Panc1 (cell line): ENCODE measurements at places on chromosomes 2 and 18.

GRCh38 chr2:177147093-177147694, 65.4 kb upstream of the HNRNPA3 start:
- DNase-seq, result no peak

- DNase-seq, result no peak
Observed at GRCh38 chr2:136068581-136069227, 49.2 kb downstream of the CXCR4 start.

DNA sequence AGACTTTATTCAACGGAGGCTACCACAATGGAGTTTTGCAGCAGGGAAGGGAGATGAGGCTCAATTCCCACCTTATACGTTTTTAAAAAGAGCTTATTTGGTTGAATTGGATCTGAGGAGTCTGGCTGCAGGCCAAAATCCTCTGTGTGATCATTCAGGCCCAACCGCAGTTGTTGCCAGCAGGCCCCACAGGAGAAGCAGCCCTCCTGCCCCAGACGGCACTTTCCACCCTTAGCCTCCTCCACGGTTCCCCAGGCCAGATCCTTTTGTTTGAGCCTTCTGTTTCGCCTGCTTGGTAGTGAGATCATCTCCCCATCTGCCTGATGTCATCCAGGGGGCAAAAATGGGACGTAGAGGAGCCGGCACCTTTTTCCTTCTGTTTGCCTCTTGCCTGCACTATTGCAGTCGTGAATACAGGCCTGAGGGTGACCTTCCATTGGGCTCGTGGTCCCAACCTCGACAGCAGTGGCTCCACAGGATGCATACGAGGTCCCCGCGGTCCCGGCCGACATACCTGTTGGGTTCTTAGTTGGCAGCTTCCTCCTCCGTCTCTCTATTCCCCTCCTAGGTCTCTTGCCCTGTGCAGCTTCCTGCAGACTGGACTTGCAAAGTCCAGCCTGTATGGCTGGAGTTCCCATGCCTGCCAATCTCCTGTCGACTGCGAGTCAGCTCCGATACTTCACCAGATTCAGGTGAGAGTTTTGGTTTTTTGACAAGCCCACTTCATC, 9.3 kb upstream of the GPR35 start:
- DNase-seq, result no peak

DNA sequence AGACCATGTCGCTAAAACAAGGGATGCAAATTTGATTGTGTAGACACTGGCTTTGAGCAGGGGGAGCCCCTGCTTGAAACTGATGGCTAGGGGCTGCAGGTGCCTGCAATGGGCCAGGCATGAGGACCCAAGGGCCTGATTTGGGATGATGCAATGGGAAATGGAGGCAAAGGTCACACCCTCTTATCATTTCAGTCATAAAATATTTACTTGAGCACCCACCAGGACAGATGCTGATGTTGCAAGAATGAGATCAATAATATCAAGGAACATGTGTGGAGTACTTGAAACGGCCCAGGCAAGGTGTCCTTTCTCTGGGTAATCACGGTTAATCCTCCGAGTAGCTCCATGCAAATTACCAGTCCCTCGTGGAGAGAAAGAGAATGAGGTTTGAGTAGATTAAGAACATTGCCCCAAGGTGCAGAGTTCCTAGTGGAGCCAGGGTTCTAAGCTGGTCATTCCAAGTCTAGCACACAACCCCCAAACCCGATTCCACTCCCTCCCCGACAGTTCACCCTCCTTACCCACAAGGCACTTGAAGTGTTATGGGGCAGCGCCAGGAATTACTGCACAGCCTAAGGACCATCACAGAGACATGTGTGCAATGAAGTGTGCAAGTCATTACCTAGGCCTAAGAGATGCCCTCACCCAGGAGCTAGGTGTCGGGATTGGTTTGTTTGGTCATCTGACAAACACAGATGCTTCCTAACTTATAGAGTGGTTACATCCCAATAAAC, 14.0 kb upstream of the TMBIM1 start:
- DNase-seq, result no peak

DNA sequence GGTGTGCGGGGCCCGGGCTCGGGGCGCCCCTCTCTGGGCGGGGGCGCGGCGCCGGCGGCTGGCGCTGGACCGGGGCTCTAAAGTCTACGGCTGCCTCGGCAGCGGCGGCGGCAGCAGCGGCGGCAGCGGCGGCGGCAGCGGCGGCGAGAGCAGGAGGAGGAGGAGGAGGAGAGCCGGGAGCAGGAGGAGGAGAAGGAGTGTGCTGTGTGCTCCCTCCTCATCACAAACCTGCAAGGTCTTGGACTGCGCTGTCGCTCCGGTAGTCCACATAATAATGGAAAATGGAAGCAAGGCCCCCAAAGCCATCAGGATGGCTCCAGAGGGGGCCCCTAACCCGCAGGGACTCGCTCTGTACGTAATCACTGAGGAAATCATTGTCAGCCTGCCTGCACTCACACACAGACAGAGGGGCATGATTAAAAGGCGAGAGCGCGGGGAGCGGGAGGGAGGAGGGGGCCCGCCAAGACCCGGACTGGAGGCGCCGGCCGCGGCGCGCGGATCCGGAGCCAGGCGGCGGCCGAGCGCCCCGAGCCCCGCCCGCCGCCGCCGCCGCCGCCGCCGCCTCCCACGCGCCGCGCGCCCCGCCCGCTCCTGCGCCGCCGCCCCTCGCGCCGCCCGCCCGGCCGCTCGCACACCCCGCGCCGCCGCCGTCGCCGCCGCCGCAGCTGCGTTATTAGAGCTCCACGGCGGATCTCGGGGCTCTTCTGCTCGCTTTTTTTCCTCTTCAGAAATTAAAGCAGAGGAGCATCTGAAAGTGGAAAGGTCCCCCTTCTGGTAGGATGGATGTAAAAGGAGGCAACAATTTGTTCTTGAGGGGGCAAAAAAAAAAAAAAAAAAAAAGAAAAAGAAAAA, at the start of gene ZNF521:
ZNF521 (minus strand) TSS at position 390 of the 852 bp plus-strand sequence. CDS start 1,220 bp downstream, outside the sequence.
- DNase-seq, result no peak

DNA sequence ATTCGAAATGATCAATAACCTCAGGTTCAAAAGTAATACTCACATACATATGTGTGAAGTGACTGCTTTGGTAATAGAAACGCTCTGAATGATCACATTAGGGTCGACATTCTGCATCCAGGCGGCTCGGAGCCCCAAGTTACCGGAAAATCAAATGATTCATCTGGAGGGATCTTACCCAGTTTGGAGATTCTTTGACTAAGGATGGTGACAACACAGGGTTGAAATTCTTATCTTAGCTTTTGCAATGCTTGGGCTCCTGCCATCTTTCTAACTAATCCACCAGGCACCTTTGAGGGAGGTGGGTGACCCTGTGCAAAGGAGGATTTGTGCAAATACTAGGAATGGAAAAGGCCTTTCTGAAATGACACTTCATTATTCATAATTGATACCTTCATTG, 10.8 kb downstream of the GBX2 start:
- DNase-seq, result no peak
